Hippocampal formation (tissue), 2 donors: ENCODE measurements at places on chromosomes 7 and 10.

DNA sequence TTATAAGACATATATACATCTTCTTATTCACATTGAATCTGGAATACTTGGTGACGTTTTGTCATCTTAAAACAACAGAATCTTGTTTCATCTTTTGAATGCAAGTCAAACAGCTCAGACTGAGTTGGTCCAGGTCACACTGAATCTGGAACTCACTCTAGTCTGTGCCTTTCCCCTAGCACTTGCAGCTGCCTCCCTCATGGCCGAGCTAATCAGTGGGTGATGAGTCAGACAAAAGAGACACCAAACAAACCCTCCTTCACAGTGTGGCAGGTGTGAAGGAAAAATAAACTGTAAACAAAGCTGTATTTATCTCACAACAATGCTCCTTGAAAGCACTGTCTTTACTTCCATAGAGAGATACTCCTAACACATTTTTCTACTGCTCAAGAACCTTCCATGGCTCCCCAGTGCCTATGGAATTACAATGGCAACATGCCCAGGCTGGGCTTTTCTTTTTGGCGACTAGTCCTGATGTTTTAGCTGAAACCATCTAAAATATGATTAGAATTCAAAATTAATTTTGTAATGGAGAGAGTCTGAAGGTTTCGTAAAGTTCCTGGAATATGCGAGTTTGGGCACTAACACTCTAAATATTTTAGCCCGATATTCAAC is 140.0 kb downstream of the ZNF365 start:
- DNase-seq, result no peak

DNA sequence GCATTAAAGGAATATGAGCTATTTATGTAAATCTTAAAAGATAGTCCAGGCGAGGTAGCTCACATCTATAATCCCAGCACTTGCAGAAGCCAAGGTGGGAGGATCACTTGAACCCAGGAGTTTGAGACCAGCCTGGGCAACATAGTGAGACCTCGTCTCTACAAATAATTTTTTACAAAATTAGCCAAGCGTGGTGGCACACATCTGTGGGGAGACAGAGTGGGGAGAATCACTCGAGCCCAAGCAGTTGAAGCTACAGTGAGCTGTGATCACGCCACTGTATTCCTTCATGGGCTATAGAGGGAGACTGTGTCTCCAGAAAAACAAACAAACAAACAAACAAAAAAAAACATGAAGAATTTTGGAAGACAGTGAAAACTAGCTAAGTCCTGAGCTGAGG is 28.4 kb downstream of the HERC4 start:
- no peak for DNase-seq

DNA sequence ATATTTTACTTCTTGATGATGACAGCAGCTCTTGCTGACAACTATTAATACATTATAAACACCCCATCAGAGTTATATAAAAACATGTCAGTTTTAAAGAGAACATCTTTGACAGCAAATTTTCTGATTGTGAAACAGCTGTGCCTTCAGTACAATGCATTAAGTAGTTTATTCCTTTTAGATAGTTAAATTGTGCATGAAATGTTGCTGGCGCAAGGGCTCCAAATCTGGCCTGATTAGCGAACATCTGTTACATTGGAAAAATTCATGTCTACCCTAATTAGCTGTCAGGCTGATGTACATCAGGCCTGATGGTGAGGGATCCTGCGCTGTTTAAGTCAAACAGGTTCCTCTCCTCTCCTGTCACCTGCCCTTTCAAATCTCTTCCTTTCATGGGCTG is 171.9 kb upstream of the SP8 start:
- DNase-seq, result no peak

DNA sequence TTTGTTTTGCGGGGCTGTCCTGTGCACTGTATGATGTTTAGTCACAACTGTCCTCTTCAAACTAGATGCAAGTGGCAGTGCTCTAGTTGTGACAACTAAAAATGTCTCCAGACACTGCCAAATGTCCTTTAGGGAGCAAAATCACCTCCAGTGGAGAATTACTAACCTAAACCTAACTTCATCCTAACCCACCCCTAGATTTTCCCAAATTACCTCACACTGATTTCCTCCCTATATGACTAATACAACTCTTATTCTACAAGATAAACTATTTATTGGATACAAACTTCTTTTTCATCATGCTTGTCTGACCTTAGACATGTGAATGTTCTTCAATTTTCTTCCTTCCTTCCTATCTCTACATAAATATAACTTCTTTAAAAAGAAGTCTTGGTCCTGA is 26.4 kb downstream of the PNPLA8 start:
- DNase-seq, result no peak

- no peak for DNase-seq
These were observed 530.2 kb downstream of the GATA3 start for GRCh38 chr10:8584666-8585065.

DNA sequence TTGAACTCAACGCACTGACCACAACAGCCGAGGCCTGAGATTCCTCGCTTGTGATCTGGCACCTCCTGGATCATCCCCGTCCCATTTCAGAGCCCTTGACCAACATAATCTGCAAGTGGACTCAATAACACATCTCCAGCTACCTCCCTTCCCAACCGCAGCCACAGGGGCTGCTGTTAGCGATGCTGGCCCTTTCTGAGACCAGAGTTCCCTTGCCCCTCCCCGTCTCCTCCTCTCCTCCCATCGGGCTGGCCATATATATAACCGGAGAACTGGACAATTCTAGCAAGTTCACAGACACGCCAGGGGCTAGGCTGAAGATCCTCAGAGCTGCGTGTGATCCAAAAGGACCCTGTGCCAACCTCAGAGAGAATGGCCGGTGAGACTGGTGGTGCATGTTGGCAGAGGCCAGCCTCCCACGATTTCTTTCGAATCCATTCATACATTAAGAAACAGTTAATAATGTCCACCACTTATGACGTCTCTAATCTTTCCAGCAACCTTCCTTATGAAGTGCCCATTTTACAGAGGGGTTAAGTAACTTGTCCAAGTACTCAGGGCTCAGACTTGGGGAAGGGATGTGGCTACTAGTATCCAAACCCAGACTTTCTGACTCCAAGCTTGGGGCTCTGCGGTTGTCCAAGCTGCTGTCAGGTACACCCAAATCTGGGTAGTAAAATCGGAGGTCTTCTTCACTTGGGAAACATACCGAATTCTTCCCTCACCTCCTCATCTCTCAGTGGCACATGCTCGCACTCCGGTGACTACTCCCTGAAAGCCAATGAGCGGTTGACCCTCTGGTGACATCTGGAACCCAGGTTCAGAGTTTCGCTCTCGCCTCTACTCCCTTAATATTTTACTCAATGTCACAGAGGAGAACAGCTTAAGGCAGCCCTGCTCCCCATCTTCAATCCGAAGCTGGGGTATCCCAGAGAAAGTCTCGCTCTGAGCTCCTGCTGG is 11.2 kb upstream of the FEZF1 start:
- no peak for DNase-seq

DNA sequence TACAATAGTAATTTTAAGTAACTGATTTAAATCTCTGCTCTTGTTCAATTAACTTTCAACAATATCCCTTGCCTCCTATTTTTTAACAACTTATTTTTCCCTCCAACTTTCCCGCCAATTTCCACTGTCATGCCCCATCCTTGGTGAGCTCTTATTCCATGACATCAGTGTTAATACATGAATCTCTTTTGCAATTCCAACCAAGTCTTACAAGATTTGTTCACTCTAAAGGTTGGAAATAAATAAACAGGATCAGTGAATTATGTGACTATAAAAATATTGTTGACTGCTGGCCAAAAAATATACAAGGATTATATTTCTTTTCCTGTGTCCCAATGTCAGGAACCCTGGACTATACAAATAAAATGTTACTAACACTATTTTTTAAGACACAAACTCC is 21.0 kb upstream of the AGMO start:
- no peak for DNase-seq

DNA sequence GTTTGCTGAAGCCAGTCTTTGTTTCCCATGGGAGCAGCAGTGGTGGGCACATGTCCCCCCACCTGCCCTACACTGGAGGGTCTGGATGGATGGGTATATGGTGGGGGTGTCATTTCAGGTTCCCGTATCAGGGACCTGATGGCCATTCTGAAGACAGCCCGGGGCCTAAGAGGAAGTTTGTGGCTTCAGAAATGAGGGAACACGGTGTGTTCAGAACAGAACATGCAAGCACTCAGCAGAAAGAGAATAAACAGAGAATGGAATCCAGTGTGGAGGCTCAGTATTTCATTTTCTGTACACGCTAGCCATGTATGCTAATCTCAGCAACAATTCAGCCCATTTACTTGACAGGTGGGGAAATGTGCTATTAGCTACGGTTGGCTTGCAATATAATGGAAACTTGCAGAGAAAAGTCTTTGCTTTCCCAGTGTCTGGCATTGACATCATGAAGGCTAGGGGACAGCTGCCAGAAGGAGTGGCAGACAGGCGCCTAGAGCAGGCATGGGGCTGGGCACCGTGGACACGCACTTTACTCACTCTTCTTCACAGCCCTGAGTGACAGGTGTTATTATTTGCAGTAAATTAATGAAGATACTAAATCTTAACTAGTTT is 98.6 kb downstream of the ELMO1 start:
- no peak for DNase-seq

DNA sequence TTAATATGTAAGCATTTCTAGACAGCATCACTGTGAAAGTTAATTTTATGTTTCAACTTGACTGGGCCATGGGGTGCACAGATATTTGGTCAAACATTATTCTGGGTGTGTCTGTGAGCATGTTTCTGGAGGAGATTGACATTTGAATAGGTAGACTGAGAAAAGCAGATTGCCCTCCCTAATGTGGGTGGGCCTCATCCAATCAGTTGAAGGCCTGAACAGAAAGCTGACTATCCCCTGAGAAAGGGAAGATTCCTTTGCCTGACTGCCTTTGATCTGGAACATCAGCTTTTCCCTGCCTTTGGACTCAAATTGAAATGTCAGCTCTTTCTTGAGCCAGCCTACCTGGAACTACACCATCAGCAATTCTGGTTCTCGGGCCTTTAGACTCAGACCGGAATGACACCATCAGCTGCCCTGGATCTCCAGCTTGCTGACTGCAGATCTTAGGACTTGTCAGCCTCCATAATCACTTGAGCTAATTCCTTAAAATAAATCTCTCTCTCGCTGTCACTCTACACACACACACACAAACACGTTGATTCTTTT is 5.7 kb upstream of the RPP30 start:
- no peak for DNase-seq

DNA sequence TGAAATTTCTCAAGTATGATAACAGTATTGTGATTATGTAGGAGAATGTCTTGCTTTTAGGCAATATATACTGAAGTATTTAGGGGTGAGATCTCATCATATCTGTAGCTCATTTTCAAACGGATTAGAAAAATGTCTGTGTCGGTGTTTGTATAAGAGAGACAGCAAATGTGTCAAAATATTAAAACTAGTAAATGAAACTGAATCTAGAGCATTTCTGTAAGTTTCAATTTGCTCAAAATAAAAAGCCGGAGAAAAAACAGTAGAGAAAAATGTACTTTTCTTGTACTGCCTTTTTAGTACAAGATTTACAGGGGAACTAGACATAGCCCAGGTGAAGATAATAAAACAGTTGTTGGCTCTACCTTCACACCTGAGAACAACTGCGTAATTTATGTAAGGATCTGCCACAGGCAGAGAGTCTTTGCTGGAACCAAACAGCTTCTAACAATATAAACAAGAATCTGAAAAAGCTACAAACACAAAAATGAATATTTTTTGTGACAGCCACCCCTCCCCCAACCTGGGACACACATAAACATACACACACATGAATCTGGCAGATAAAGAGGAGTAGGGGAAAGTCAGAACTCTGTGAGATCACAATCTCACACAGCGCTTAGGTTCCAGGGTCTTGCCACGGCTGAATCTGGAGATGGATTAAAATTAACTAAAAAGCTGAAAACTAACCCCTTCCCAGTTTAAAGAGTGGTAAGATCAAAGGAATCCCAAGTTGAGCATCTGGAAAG is 153.3 kb downstream of the AVL9 start:
- no peak for DNase-seq

GRCh38 chr7:77362905-77363304 is 53.2 kb downstream of the GSAP start:
- no peak for DNase-seq

DNA sequence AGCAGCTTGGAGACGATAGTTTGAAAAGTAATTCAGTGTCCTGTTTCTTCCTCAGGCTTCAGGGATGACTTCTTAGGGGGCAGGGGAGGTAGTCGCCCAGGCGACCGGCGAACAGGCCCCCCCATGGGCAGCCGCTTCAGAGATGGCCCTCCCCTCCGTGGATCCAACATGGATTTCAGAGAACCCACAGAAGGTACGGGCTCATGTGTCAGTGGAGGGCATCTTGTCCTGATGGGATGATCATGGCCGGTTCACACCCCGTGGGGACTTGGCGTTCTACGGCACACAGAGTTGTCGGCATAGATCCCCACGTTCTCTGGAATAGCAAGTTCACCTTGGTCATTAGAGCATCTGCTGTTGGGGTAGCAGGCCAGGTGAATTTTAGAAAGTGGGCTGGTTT is 15.1 kb upstream of the LAT2 start:
- no peak for DNase-seq

GRCh38 chr10:109259293-109259692 is 664.0 kb downstream of the XPNPEP1 start:
- no peak for DNase-seq

DNA sequence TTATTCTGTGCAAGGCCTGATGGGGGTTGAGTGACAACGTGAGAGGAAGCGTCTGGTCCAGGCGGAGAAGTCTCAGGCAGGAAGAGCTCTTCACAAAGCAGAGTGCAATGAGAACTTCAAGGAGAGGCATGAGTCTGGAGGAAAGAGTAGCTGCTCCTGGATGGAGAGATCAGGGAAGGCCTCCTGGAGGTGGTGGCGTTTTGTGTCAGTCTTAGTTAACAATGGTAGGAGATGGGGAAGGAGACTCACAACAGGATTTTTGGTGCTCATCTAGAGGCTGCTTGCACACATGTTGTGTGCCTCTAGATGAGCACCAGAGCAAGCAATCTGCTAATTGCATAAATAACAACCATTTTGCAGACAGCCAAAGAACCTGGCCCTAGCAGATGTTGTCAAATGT is 442.8 kb upstream of the PODXL start:
- no peak for DNase-seq

- DNase-seq, result no peak
These were observed 130.3 kb downstream of the NRF1 start for GRCh38 chr7:129741743-129742213.

DNA sequence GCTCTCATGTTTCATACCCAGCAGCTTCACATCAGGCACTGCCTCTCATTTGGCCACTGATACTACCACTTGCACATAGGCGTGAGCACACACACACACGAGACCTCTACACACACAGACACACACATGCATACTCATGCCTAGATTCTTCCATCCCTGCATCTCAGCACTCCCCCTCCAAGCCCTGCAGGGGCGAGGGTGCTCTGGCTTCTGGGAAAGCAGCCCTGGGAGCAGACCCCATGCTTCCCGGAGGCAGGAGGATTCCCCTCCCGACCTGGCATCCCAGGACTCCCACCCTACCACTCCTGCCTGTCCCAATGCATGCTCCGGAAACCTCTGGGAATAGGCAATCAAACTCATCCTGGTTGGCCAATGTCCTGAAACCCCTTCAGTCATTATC is 89.1 kb upstream of the SMNDC1 start:
- DNase-seq, result no peak

GRCh38 chr10:92290837-92291615 is at the start of the genes CPEB3 and MARCHF5:
TSS of gene CPEB3 (minus strand) at chr10:92291078. CDS start at chr10:92240350, 50,728 bp downstream.
TSS of gene MARCHF5 (plus strand) at chr10:92291167. CDS start at chr10:92291495, 328 bp downstream.
- peak; percentile 95 for DNase-seq

- no peak for DNase-seq
These were observed 66.9 kb downstream of the ZNRF2 start for GRCh38 chr7:30351286-30351685.
